ENCODE measurements at places on chromosomes 12 and 14.

GRCh38 chr12:119938049-119938667, 50.9 kb upstream of the BICDL1 start:
- DNase-seq = peak; percentile 54

- no peak for DNase-seq
Observed at GRCh38 chr12:78878459-78878858, 13.9 kb downstream of the SYT1 start.

GRCh38 chr12:107539196-107539939, 146.2 kb upstream of the PWP1 start:
- no peak for DNase-seq

DNA sequence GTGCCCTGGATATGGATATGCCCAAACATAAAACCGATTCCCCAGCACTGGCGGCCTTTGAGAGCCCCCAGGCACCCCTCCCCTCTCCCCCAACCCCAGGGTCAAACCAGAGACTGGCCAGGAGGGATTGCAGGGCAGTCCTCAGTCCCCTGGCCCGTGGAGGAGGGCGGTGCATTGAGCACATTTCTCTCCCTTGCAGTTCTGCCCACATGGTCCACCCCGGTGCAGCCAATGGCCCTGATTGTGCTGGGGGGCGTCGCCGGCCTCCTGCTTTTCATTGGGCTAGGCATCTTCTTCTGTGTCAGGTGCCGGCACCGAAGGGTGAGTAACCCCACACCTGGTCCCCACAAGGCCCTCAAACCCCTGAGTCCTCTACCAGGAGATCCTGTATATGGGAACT, 3.4 kb upstream of the GPR162 start:
- DNase-seq = no peak

GRCh38 chr12:71948390-71948789, 9.7 kb downstream of the TPH2 start:
- DNase-seq = no peak

DNA sequence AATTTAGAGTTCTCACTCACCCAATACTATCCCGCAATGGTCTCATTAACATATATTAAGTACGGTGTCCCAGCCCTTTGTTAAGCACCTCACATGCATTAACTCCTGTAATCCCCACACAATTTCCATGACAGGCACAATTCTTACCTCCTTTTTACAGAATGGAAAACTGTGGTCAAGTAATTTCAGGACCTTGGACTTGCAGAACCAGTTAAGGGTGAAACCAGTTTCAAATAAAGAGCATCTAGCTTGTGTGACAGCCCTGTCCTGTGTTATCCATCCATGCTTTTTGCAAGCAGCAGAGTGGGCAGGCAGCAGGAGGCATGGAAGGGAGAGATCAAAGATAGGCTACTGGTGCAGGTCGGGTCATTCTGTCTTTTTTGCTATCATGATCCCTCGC, 470.8 kb downstream of the NELL2 start:
- DNase-seq = no peak

GRCh38 chr14:31024577-31025366, 677 bp upstream of the AP4S1 start:
- DNase-seq = no peak

DNA sequence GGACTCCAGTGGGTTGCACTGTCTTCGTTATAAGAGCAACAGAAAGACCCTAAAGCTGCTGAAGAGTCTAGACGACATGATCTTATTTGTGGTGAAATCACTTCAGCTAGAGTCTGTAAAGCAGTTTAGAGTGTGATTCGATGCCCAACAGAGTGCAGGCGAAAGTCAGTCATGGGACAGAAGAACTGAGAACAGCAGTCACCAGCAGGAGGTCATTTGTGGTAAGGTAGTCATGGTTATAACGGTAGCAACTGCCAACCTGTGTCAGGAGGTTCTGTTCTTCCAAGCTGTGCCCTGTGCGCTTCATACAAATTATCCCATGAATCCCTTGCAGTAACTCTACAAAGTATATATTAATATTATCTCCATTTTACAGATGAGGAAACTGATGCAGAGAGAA, 954.1 kb downstream of the AACS start:
- DNase-seq = no peak

DNA sequence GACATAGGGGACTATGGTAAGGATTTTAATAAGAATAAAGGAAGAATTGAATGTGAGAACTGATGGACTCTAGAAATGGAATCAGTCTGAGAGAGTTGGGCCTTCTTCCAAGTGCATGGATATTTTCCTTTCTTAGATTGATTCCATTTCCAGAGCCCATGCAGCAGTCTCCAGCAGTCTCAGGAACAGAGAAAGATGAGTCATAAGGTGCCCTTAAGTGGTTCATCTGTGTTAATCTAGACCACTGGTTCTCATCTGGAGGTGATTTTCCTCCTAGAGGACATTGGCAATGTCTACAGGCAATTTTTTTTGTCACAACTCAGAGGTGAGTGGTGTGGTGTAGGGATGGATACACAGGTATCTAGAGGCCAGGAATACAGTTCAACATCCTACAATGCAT, 25.9 kb downstream of the TRIM9 start:
- DNase-seq = no peak

DNA sequence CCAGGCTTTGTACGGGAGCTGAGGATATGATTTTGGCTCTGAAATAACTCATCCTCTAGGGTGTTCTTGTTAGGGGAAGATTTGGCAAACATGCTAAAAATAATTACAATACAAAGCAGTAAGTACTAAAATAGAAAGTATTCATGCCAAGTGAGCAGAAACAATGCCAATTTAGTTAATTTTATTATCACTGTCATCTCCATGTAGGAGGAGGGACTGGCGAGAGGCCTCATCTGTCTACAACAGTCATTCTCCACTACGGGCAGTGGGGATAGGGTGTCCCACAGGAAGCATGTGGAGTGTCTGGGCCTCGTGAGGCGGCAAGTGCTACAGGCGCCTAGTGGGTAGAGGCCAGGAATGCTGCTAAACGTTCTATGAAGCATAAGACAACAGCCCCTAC, 3.3 kb downstream of the ISM2 start:
- DNase-seq = no peak

DNA sequence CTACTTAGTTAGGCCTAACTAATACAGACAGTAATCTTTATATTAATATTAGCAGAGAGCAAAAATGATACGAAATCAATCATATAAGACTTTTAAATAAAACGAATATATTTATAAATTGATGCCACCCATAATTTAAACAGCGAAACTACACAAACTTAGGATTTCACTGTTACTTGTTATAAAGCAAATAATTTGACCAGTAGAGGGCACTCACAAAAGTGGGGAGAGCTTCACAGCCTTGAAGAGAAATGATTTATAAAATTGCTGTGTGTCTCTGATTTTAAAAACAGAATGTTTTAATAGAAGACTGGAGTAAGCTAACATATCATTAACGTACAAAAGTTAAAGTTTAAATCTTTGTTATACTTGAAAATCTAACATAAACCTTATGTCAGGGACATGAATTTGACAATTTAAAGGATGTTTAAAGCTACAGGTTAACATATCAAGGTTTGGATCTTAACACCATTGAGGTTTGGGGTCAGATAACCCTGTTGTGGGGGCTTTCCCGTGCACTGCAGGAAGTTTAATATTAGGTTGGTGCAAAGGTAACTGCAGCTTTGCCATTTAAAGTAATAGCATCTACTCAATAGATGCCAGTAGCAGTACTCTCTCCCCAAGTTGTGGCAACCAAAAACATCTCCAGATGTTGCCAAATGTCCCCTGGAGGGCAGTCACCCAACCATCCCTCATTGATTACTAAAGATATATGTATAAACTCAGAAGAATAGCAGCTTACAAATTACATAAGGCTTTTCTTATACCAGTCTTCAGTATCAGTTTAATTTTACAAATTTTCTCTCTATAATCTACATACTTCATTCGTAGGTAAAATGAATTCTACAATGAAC, 9.3 kb downstream of the KRAS start:
- no peak for DNase-seq

- no peak for DNase-seq
Observed at GRCh38 chr14:83714151-83714550, 1815.8 kb upstream of the FLRT2 start.

DNA sequence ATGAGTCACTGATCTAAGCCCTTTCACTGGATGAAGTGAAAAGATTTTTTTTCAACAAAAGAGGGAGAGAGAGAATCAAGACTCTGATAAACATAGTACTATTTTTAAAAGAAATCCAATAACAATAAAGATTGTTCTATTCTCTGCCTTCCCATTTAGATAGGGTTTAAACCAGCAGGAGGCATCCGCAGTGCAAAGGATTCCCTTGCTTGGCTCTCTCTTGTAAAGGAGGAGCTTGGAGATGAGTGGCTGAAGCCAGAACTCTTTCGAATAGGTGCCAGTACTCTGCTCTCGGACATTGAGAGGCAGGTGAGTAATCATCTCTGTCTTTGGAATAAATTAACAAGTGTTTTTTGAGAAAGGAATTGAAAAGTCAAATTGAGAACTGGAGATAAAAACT, 124.9 kb downstream of the DERA start:
- no peak for DNase-seq

DNA sequence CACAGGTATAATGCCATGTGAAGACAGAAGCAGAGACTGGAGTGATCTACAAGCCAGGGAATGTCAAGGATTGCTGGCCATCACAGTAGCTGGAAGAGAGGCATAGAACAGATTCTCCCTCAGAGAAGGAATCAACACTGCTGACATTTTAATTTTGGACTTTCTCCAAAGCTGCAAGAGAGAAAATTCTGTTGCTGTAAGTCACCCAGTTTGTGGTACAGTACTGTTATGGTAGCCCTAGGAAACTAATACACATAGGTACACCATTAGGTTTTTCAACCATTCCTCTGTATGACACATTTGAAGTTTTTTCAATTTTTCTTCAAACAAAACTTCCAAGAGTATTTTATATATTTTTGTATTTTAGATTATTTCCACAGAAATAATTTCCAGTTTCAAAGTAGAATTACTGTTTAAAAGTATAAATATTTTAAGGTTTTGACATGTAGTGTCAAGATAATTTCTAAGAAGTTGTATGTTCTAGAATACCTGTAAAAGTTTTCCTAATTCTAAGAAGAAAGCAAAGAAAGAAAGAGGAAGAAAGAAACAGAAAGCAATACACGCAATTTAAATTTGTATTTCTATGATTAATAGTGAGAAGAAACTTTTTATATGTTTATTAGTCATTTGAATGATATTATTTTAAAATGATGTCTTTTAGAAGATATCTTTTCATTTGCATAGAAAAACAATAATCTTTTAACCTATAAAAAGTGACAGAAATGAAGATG, 64.9 kb upstream of the CATSPERB start:
- no peak for DNase-seq

GRCh38 chr12:29614694-29615325, 117.3 kb upstream of the OVCH1 start:
- no peak for DNase-seq

GRCh38 chr12:58314610-58315009, 373.2 kb downstream of the ATP23 start:
- no peak for DNase-seq

GRCh38 chr12:25491396-25492325, 61.4 kb downstream of the LMNTD1 start:
- no peak for DNase-seq

DNA sequence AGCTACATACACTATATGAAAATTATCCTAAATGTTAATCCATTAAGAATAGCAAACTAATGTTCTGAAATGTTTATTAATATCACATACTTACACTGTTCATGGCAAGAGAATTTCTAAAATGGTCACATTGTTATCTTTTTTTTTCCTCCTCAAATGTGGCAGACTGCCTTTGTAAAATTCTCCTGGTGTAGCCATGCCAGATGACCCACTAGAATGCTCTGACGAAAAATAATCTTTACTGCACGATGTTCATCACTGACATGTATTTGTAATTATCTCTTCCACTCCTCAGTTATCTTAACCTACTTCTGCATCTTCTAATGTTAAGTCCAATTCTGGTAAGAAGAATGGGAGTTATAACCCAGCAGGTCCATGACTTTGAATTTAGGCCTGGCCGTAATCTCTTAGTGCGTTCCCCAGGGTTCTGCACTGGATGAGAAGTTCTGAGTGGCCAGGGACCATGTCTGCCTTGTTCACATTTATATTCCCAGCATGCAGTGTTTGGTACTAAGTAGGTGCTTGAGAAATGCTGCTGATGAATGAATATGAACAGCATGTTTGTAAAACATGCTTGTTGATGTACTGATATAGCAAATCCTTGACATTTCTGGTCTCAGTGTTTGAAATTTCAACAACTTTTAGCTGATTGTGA, 46.7 kb downstream of the NOPCHAP1 start:
- DNase-seq = no peak

DNA sequence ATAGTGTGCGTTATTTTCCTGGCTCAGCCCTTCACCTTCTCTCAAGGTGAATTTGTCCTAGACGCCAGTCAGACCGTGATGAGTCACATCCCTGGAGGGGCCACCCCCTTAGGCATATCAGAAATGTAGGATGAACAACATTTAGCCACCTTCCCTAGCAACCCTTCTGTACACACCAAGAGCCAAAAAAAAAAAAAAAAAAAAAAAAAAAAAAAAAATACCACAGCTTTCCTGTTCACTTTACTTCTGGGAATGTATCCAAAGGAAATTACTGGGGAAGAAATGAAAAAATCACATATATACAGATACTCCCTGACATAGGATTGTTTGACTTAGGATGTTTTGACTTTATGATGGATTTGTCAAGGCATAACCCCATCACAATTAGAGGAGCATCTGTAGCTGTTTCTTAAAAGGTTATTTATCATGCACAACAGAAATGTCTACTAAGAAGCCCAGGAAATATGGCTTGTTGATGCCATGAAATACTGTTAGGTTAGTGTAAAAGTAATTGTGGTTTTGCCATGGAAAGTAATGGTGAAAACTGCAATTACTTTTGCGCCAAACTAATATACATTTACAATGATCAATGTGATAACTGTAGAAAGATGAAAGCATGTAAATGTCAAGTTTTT, 68.2 kb upstream of the BDKRB2 start:
- no peak for DNase-seq

DNA sequence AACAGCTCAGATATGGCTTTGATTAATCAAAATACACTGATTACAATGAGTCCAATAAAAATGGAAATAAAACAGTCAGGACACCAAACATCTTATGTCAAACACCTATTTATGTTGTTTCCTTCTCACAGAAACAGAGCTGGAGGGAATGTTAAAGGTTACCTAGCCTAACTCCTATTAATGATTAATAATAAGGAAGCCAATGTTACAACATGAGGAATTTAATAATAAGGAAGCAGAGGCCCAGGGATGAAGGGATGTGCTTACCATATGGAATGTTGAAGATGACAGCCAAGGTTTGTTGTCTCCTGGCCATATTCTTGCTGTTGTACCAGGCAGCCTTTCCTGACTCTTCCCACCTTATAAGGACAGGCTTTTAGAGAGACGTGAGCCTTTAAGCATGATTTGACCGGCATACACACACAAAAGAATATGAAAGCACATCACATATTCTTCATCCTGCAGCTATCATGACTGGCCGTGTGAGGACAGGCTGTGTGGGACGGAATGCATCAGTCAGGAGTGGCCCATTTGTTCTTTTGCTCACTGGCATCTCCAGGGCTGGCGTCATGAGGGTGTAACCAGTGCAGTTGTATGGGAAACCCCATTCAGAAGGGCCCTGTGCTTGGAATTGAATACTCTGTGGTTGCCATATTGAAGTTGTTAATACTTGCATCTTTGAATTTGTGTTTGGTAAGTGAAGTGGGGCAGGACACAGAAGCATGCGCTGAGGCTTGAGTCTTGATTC, 3.1 kb upstream of the GPRC5D start:
- no peak for DNase-seq

Data from activated naive CD8-positive, alpha-beta T cell treated with anti-CD3 and anti-CD28 coated beads, Interleukin-2, amount 10 ng/mL, durations not matched to agents 7 days and 5 days (primary cell).